Adipocyte (in vitro differentiated cells): ENCODE measurements at places on chromosomes 1 and 21.

DNA sequence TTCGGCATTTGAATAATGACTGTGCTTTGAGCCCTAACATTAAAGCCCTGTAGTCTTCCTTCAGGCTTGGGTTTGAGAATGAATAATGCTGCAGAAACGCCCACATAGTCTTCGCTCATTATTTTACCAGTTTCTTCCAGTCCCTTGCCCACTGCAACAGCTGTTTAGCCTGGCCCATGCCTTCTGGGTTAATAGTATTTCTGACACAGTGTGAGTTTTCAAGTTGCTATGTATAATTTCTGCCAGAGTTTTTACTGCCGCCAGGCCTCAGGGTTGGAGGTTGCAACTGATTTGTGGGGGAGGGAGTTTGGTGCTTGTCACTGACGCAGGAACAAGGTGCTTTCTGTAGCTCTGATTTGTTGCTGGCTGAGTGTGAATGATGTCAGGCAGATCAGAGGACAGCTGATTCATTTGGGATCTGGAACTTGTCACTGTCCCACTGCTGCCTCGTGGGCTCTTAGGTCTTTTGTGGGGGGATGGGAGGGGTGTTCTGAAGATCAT is 109.8 kb downstream of the MAST2 start:
- DNase-seq, result peak; percentile 79

DNA sequence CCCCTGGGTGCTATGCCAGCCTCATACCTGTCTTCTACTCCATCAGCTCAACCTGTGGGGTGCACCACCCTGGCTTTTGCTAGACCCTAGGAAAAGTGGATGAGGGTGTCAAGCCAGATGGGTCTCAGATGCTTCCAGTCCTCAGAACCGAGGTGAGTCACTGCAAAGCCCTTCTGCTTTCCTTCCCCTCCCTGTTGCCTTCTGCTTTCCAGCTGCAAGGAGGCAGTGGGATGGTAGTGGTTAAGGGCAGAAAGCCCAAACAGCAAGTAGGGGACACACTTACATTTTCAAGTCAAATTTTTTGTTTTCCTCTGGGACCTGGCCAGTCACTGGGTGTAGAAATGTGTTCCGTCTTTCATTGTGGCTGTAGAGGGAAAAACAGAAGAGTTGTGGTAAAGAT is 60.7 kb upstream of the GOLT1A start:
- DNase-seq, result peak; percentile 30

- DNase-seq, result no peak
Observed at GRCh38 chr21:43332861-43333297, 94.1 kb downstream of the SIK1 start.

DNA sequence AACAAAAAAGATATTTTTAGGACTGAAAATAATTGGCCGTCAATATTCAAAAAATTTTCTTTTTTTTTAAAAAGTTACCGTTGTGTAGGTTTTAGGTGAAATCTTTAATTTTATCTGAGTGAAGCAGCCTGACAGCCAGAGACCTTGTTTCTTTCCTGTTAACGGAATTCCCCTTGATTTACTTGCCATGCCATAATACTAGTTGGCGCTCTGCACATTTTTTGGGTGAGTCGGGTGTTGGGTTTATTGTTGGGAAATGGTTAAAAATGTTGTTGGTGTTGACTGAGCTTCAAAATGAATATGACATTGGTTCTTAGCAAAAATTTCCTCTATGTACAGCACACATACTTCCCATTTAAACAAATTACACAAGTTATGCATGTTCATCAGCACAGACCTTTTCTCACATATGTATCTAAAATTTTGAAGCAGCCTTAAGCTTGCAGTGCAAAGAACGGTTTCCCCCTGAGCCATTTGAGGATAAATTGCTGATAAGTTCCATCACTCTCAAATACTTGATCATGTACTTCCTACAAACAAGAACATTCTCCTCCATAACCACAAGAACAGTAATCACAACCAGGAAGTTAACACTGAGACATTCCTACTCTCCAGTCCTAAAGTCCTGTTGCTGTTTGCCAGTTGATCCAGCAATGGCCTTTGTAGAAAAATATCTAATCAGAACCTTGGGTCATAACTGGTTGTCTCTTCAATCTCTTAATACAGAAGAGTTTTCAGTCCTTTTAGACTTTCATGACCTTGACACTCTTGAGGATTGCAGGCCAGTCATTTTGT is 34.2 kb downstream of the CAMTA1 start:
- peak; percentile 33 for DNase-seq

GRCh38 chr1:100875228-100875627 is 19.4 kb downstream of the EXTL2 start:
- no peak for DNase-seq

GRCh38 chr1:84946631-84947030 is 50.3 kb downstream of the MCOLN2 start:
- DNase-seq, result peak; percentile 52

DNA sequence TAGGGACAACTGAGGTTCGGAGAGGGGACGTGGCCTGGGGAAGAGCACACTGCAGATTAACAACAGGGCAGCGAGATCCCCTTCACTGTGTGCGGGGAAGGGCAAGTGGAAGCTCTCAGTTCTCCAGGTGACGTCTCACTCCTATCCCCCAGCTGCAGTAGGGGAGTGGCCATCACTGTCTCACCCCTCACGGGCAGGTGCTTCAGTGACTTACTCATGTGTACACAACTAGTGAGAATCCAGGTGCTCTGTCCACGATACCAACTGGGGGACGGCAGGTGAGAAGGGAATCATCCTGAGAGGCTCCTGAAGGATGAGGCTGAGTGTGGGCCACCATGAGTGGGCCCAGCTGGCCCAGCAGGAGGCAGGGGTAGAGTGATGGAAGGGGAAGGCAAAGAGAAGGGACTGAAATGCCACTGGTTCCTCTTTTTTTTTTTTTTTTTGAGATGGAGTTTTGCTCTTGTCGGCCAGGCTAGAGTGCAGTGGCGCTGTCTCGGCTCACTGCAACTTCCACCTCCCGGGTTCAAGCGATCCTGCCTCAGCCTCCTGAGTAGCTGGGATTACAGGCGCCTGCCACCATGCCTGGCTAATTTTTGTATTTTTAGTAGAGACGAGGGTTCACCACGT is 25.9 kb downstream of the RHBG start:
- no peak for DNase-seq

DNA sequence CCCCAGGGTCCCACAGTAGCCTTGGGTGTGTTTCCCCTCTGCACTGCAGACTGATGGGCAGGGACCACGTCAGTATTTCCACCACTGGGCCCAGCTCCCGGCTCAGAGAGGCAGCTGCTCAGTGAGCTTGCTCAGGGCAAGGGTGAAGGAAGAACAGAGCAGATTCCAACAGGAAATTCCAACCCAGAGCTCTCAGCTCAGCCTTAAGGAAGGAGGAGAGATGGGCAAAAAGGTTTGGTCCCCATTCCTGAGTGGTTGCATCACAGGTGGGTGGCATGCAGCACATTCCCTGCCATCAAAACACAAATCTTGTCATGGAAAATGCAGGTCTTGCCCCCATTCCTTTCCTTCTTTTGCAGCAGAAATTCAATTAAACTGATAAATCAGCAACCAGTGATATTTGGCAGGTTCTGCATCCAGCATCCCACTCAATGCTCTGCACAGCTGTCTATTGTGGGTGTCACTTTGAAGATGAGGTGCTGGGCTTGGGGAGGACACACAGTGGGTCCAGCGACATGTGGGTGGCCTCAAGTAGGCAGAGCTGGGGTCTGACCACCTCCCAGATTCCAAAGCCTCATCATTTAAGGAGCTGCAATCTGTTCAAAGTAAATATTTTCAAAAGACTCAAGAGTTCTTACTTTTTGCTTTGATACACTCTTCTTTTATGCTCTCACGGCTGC is 315.4 kb downstream of the DSCAM start:
- peak; percentile 36 for DNase-seq

DNA sequence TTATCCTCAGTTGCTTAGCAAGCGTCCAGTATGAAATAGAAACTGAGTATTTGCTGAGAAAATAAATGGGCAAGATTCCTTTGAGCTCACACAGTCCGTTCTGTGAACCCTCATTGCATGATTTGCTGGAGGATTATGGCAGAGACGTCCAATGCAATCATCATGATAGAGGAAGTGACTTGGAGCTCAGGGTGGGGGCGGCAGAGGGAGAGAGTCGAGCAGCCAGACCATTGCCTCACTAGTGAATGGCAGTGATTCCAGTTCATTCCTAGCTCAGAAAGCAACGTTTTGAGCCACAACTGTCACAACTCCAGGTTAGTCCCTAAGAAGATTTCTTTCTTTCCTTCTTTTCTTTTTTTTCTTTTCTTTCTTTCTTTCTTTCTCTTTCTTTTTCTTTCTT is 27.5 kb upstream of the COL9A2 start:
- peak; percentile 92 for DNase-seq

- peak; percentile 33 for DNase-seq
Observed at GRCh38 chr1:64490213-64490818, 20.4 kb downstream of the CACHD1 start.

DNA sequence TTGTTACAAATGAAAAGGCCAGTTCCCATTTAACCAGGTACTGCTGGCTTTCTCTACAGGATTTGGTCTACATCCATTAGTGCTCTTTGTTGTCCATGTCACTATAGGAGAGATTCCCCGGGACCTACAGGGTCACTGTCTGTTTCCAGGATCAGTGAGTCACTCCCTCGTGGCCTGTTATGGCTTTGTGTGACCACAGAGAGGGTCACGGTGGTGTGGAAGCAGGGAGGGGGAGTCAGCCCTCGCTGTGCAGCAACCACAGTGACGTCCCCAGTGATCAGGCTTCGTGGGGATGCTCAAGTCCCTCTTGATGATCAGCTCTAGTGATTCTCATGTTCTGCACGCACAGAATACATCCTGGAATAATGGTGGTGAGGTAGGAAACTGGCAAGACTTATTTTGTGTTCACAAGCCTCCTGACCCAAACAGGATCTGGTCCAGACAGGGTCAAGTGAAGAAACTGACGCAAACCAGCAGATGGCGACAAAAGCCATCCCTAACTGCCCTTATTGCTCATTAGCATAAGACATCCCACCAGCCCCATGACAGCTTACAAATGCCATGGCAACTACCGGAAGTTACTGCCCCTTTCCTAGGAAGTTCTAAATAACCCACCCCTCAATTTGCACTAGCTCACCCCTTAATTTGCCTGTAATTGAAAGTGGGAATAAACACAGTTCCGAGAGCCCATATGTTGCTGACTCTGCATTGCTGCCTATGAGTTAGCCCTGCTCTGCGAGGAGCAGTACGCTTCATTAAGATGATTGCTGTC is 98.5 kb downstream of the DISC1 start:
- DNase-seq, result peak; percentile 32

DNA sequence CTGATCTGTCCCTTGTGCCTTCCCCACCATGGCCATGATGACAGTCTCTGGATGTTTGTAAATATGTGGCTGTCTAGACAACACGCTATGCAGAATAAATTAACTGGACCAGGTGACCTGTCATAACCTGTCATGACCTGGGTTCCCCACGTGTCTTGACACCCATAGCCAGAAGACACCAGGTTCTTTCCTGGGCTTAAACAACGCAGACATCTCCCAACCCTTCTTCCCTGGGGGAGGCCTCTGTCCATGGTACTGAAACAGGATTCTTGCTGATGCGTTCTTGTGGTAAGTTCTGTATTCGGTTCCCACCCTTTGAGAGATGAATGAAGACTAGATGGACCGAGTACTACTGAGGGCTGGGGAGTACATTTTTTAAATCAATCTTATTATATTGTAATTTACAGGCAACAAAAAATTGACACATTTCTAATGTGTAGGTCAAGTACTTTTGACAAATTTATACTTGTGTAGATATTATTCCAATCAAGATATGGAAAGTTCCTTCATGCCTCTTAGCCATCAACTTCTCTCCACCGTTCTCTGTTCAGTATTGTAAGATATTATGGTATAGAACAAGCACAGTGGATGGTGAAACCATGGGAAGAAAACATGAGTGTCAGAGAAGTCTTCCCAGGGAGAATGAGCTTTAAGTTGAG is 738.8 kb downstream of the PTPRU start:
- peak; percentile 52 for DNase-seq

- peak; percentile 85 for DNase-seq
Observed at GRCh38 chr21:28439788-28440187, 552.9 kb downstream of the LTN1 start.

GRCh38 chr1:204307334-204307883 is 52.3 kb downstream of the PLEKHA6 start:
- DNase-seq, result peak; percentile 73

GRCh38 chr1:47561523-47562007 is 123.7 kb downstream of the FOXD2 start:
- DNase-seq, result no peak

- DNase-seq, result no peak
Observed at GRCh38 chr1:213061263-213061662, 10.2 kb downstream of the RPS6KC1 start.

DNA sequence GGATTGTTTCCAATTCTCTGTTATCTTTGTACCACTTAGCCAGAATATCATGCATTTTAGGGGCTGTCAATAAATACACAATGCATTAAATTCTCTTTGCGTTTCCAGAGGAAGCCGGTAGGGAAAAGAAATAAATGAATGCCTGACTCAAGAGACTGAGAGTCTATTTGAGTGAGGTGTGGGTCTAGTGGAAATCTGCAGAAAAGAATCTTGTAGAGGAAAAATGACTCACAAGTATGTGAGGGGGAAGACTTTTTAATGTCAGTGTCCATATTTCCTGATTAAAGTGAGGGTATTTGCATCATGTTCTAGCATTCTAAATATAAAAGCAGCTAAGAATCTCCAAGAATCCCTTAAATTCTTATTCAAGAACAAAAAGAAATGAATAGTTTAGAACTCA is 271.1 kb downstream of the PTPRC start:
- peak; percentile 59 for DNase-seq

GRCh38 chr1:117671781-117672501 is 66.1 kb downstream of the TENT5C start:
- DNase-seq, result no peak

GRCh38 chr1:223228931-223229528 is 86.0 kb upstream of the TLR5 start:
- DNase-seq, result no peak

GRCh38 chr1:159091607-159092031 is 15.1 kb upstream of the AIM2 start:
- peak; percentile 40 for DNase-seq

DNA sequence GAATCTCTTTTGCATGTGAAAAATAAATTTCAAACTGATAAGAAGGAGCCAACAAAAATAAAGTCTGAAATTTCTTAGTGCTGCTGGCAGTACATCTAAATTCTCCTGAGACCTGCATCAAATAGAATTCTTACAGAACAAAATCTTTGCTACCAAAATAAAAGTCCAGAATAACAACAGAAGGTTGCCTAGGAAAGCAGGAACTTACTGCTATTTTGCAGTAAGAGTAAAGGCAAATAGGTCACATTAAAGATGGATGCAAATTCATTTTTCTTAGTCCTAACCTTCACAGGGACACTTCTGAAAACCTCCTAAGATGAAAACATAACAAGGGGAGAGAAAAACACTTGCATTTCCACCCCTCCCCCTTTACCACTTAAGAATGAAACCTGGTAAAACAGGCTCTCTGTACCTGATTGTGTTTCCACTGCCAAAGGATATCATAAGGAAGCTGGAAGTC is 59.0 kb downstream of the RUSC1 start:
- peak; percentile 94 for DNase-seq

DNA sequence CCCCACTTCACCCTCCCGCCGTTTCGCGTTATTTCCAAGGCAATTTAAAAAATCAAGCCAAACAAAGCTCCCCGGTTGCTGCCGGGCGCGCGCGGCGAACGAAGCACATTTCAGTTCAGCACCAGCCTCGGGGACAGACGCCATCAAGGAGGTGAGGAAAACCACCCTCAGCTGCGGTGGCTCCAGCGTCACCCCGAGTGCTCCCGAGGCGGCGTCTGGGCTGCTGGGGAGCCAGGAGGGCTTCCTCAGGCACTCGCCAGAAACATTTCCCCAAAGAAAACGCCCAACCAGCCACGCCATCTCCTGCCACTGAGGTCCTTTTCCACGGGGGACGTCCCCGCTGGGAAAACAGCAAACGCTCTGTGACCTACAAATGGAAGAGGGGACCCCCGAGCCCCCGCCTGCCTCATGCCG is 623 bp downstream of the GNG4 start:
- DNase-seq, result peak; percentile 87
